NB4 (cell line): ENCODE measurements at places on chromosomes 5 and 9.
A peak's percentile ranks its signal among the peaks of the same experiment; 100 is the strongest.

DNA sequence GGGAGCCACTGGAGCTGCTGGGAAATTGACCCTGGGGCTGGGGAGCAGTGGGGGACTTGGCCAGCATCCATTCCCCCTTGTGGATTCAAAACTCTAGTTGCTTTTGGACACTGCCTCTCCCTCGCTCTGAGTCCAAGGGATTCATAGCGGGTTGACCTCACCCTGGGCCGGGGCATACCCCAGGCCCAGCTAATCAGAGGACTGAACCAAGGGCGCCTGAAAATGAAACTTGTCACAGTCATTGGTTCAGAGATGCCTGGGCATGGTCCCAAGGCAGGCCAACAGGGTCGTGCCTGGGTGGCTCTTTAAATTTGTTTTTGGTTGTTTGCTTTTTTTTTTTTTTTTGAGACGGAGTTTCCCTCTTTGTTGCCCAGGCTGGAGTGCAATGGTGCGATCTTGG, 22.6 kb downstream of the STK10 start:
- DNase-seq, result no peak

DNA sequence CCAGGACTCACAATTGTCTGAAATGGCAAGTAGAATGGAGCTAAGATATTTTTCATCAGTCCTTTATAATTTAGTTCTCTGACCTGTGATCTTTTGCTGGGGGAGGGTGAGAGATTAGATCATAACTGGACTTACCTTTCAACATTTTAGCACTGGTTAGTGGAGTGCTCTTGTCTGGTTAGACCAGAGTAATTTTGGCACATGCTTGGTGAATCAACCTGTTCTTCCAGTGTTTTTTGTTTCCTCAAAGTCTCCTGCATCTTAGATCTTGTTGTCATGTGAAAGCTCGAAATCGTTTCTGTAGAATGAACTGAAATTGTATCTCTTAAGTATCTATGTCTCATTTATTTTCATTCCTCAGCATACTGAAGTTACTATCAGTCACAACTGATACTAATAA, 122.4 kb downstream of the TLE4 start:
- no peak for DNase-seq

DNA sequence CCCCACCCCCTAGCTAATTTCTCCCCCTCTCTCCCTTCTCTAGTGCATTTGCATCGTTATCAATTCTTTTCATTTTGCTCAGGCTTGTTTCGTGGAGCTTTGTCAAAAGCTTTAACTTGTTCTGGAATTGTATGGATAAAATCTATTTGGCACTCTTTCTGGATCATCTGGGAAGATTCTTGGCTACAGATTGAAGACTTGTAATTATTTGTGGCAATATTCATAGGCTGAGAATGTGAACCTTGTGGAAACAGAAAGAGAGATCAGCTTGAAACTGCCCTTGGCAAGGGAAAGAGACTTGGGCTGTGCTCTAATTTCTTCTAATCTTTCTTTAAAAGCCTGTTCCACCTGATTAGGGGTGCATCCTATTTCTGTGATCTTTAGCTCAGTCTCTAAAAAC, 340.6 kb upstream of the DAB2 start:
- no peak for DNase-seq

DNA sequence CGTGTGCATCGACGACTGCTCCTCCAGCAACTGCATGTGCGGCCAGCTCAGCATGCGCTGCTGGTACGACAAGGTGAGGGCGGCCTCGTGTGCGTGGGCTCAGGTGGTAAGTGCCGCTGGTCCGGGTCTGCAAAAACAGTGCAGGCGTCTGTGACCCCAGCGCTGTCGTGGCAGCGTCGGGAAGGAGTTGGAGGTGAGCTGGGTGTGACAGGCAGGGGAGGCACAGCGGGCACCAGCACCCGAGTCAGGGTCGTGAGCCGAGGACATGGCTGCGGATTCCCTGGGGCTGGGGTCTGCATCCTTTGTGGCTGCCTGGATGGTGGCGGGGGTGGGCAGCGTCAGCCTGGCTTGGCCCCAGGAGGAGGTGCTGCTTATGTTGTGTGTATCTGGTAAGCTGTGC, 63.1 kb upstream of the CACNA1B start:
- DNase-seq, result no peak

DNA sequence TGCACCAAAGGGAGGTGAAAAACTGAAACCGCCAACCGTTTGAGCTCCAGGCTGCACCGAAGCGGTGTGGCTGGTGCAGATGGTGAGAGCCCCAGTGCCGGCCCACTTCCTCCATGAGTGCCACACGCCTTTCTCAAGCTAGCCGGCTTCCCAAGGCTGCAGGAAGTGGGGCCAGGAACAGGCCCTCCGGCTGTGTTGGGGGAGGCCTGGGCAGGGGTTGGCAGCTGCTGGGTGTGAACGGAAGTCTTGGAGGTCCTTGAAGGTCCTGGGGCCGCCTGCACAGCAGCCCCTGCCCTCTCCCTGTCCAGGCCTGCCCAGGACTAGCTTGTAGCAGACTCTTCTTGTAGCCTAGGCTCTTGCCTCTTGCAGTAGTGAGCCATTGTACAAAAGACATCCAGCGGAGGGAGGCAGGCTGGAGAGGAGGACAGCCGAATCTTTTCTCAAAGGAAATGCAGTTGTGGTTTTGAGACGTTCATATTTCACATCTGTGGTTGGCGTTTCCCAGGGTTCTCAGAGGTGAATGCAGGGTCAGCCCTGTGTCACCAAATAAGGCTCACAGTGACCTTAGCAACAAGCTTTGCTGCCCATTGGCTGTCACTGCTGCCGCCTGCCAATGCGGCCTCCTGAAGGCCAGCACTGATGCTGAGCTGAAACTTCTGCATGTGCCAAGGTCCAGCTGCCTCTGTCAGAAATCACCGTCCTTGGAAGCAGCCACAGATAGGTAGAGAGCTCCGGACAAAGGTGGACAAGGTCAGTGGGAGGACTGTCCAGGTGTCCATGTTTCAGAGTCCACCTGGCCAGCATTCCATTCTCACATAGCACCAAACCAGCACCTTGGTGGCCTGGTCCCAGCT, 23.9 kb downstream of the IRF1 start:
- DNase-seq, result peak; percentile 99

GRCh38 chr9:22813529-22813928, 366.9 kb downstream of the DMRTA1 start:
- peak; percentile 0 for DNase-seq

DNA sequence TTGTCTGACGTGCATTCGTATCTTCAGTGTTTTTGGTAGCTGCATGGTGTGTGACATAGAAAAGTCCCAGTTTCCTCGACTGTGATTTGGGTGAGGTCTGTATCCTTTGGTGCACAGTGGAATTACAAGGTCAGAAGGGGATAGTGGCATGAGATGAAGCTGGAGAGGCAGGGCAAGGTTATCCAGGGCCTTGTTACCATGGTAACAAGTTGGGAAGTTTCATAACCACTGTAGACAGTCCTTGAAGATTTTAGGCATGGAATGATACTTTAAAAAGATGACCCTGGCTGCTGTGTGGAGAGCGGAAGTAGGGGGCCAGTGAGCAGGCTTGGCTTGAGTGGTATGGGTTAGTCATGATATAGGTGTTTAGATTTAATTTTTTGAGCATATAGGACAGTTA, 11.9 kb downstream of the EHMT1 start:
- DNase-seq, result no peak

GRCh38 chr9:1100945-1101344, 50.8 kb downstream of the DMRT2 start:
- DNase-seq, result peak; percentile 64

- no peak for DNase-seq
Measured at GRCh38 chr9:115845648-115846312, 307.8 kb upstream of the PAPPA start.

DNA sequence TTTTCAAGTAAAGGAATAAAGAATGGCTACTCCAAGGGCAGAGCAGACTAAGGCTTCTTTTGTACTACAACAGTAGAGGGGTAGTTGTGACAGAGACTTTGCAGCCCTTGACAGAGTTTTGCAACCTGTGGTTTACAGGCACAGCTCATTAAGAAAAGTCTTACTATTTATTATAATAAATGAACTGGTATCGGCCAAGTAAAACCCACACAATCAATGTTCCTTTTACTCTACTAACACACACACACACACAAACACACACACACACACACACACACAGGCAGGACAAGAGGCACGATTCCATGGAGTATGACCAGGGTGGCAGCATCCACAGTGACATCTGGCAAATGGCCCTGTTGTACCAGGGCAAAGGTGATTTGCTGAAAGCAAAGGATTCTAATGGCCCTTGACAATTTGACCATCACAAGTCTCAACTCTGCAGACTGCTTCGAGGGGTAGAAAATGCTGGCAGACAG, 59.1 kb upstream of the GOLPH3 start:
- DNase-seq, result peak; percentile 80
